ENCODE measurements at places on chromosomes 1 and 21. TPM values are rescaled to one million over a fixed set of nuclear protein-coding genes. Genes with fewer than 3 reads are reported as not detected.

GRCh38 chr1:17825273-17826164, 70.4 kb downstream of the ACTL8 start:
- DNase-seq = no peak

DNA sequence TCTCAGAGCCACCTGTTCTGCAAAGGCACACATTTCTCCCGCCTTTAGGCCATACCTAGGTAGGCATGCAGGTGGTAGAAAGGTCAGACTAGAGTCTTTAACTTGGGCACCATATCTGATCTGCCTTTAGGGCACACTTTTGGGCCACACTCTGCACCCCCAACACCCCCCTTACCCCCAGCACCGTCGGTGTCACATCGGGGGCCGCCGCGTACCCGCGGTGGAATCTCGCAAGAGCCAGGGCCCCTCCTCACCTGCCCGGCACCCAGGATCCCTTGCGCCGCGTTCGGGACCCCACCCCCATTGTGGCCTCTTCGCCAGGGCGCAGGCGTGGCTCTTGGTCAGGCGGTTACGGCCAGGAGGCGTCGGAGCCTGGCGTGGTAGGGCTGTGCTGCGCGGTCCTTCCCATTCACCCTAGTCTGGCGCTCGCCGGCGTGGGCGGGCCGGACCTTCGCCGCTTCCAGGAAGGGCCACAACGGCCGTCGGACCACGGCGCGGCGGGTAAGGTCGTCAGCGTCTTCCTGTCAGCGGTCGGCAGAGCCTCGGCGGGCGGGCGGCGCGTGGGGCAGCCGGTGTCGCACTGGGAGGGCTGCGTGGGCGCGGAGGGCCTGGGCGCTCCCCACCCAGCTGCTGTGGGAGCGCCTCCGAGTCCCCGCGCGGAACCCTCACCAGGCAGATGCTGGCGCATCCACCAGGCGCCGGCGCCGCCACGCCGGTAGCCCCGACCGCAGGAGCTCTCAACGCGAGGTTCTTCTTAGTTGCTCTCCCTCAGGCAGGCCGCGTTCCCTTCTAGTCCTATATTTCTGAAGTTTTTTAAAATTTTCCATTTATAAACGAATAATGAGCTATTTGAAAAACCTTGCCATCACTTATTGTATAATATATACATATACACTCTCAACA, at the start of gene DNAH14:
DNAH14 (plus strand) TSS at position 341 of the 903 bp plus-strand sequence. CDS start 23,028 bp downstream, outside the sequence.
- peak; percentile 69 for DNase-seq

- DNase-seq = no peak
These were observed 153.9 kb downstream of the GRIK3 start for GRCh38 chr1:36880155-36881067.

GRCh38 chr1:86582161-86582560, 35.3 kb downstream of the CLCA4 start:
- no peak for DNase-seq

GRCh38 chr1:172512591-172512990, 20.4 kb upstream of the SUCO start:
- DNase-seq = no peak

Gene NEXN
- 33.0 TPM for polyA plus RNA-seq

DNA sequence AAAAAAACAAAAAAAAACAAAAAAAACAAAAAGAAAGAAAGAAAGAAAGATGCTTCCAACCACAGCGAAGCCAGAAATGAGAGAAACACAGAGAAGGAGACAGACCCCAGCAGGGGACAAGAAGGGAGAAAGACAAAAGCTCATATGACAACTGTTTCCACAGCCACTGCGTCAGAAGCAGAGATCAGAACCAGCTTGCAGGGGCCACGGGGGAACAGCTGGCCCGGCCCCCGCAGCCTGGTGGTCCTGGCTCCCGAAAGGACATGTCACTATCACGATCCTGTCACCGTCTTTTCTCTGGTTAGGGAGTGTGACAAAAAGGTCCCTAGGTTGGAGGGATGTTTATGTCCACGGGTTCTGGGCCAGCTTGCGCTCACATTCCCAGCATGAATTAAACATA, 60.7 kb downstream of the ACOT7 start:
- no peak for DNase-seq

GRCh38 chr1:15406614-15407559, 2.8 kb upstream of the EFHD2 start:
- no peak for DNase-seq

GRCh38 chr1:38690790-38691449, 168.7 kb downstream of the RRAGC start:
- no peak for DNase-seq

DNA sequence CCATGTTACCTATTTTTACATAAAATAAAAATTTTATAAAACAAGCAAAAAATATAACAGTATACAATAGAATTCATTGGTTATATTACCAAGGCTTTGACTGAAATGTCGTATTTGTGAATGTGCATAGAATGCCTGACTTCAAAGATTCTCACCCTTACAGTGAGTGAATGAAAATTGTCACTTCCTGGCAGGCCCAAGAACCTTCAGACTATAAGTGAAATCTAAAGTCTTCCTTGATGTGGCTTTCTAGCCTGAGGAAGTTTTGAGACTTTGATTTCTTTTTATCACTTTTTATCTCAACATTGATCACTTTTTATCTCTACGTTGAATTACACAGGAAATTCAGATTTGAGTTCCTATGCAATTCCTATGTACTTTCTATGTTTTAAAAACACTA, 104.7 kb upstream of the KIAA0040 start:
- DNase-seq = no peak

DNA sequence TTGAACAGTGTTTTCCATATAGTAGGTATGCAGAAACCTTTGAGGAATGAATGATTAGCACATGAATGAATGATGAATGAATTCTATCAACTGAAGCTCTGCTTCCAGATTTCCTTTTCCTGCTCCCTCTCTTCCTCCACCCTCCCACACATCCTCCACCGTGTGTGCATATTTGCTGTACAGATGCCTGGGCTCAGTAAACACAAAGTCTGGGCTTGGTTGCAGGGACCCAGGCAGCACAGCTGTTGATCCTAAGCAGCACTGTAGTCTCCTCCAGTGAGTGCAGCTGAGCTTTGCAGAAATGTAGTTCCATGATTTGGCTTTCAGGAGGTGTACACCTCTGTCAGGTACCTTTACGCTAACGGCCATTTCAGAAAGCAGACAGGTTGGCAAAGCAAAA, 611.7 kb downstream of the NUF2 start:
- DNase-seq = no peak

DNA sequence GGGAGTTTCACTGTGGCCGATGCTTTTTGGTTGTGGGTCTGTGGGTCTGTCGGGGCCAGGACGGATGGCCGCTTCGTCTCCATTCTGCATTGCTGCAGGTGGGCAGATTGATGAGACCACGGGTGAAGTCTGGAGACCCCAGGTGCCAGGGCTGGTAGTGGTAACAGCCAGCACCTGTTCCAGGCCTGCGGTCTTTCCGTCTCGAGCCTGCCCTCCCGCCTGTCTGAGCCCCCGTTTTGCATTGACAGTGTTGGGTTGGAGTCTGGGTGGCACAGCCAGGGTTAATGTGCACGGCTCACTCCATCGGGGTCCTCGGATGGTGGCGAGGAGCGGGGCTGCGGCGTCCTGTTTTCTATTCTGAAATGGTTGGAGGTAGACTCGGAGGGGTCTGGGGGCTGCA, 24.2 kb downstream of the PRKCZ start:
- DNase-seq = no peak

GRCh38 chr1:33342041-33342723, 21.3 kb upstream of the A3GALT2 start:
- DNase-seq = peak; percentile 80

Gene RAB3B
- polyA plus RNA-seq = 0.35 TPM

- no peak for DNase-seq
These were observed 45.5 kb downstream of the SNRPE start for GRCh38 chr1:203906932-203907331.

Gene RBP7
- polyA plus RNA-seq = 0.99 TPM

GRCh38 chr1:111515291-111516004, 12.0 kb upstream of the ADORA3 start:
- no peak for DNase-seq

DNA sequence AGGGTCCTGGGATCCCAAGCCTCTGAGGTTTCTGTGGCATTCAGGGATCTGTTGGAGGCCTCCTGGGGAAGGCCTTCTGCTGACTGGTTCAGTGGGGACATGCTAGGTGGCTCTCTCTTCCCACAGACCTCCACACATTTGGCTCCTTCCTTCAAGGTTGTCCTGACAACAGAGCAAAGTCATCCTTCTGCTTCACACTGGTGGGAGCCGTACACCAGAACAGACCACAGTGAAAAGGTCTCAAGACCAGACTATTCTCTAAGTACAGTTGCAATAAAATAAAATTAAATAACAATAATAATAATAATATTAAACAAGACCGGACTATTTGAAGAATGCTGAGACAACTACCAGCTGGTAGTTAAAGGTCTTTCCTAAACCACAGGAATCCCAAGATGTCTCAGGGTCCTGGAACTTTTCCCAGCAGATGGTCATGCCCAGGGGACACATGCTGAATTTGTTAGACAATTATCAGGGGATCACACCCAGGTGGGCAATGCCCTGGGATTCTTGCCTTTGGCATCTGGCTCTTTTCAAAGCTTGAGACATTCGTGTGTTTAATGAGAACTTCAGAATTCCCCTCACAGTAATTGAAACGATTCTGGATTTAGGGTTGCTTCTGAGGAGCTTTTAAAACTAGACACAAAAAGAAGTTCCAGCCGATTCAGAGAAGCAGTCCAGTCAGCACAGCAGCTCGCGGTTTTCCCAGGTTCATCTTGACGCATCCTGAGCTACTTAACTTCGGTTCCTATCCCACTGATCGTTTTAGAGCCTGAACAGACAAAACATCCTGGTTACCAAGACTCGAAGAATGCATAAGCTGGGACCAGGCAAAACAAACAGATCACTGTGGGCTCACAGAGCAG, 22.9 kb downstream of the HTR1D start:
- DNase-seq = no peak

Gene GSTM3
- polyA plus RNA-seq = 101 TPM

DNA sequence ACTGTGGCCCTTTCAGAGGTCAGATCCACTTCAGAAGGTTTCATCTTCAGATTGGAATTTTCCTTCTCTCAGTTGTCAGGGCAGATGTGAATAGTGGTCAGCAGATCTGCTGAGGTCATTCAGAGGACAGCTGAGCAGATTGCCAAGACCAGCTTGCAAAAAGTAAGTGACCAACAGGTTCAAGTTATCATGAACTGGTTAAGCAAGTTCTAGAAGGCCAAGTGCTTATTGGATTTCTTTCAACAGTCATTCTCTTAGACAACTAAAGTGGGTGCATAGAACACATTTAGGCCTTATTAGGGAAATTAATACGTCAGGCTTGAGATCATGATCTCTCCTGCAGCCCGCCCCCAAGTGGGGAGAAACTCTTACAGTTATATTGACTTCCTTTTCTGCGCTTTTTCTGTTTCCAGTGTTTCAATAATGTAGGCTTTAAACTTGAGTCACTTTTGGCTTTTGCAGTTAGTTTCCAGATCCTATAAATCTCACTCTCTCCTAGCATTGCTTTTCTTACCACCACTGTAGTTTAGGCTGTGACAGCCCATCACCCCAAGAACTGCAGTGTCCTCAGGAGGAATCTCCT, 96.4 kb downstream of the C1orf21 start:
- DNase-seq = peak; percentile 77

DNA sequence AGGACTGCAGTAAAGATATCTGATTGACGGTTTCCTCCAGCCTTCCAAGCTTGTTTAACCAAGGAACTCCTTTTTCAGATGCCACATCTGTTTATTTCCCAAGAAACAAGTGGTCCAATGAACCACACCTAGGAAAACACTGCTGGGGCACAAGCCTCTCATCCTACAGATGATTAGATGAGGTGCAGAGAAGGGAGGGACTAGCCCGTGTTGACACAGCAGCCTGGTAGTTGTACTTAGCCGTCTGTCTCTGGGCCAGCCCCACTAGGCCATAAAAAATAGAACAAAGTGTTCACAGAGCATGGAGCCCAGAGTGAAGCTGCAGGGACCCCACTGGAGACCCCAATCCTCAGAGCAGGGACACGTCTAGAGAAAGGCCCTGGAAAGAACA, 32.1 kb downstream of the LRP8 start:
- no peak for DNase-seq

DNA sequence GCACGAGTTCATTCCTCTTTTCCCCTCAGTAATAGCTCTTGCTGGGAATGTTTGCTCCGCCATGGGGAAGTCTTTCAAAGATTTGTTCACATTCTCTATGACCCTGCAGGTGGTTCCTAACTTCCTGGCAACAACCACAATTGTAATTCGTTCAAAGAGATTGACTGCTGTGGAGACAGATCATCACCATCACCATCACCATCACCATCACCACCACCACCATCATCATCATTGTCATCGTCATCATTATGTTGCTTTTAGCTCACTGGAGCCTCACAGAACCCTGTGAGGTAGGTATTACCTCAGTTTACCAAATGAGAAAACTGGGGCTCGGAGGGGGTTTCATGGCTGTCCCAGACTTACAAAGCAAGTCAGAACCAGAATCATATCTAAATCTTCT, 30.9 kb downstream of the COA7 start:
- DNase-seq = no peak

- DNase-seq = peak; percentile 70
These were observed 27.6 kb downstream of the C2CD2 start for GRCh38 chr21:41926117-41926806.

Gene ANKRD35
- polyA plus RNA-seq = 4.3 TPM

- peak; percentile 80 for DNase-seq
These were observed 11.0 kb downstream of the PLEKHA6 start for GRCh38 chr1:204348722-204349121.

DNA sequence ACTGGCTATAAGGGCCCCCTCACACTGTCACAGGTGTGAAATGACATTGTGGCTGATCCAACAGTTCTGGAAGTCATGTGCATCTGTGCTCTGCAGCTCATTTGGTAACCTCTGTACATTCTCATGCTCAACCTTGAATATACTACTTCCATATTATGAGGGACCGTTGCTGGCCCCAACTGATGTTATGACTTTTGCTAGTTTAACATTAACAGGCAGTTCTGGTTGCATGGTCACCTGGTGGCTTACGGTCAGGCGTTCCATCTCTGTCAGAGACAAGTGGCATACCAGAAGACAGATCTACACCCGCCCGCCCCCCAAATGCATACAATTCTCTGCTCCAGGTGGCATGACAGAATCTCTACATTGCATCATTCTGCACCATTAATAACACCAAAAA, 6.0 kb upstream of the DIP2A start:
- DNase-seq = no peak

- no peak for DNase-seq
These were observed 49.8 kb downstream of the ARHGEF16 start for GRCh38 chr1:3504151-3504821.

Gene CD1E
- polyA plus RNA-seq = 0.22 TPM

Gene MAP10
- 7.7 TPM for polyA plus RNA-seq

Gene CD34
- polyA plus RNA-seq = 149 TPM

Gene C1QA
- polyA plus RNA-seq = 23.6 TPM

- DNase-seq = no peak
These were observed 144.1 kb downstream of the GREM2 start for GRCh38 chr1:240467895-240468294.

Gene DBT
- 20.2 TPM for polyA plus RNA-seq

DNA sequence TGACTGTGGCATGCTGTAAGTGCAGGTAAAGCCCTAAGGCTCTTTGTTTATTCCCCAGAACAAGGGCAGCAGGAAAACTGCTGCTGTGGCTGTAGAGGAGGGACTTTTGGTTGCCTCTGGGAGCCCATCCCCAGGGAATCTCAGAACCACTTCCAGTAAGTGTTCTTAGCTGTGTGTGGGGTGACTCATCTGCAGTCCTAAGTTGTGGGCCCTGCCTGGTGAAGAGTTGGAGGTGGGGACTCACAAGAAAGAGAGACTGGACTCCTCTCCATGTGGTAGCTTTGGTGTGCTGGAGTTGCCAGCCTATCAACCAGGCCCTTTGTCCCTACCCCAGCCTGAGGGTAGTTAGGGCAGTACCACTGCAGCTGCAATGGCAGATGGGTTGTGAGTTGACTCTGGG, 24.0 kb upstream of the DENND1B start:
- no peak for DNase-seq

- DNase-seq = peak; percentile 28
These were observed 5.2 kb downstream of the COQ8A start for GRCh38 chr1:226945106-226945857.
